Transverse colon (tissue), 4 donors: ENCODE measurements at places on chromosomes 7 and 10. TPM values are rescaled to one million over a fixed set of nuclear protein-coding genes. Genes with fewer than 3 reads are reported as not detected.

C7orf25 gene
- 9.3 TPM for total RNA-seq

GSTO2 gene
- 17.1 TPM for total RNA-seq

TRPV5 gene
- not detected for total RNA-seq

- DNase-seq: no peak
These were observed 133.8 kb upstream of the PLXNA4 start for GRCh38 chr7:132709971-132710567.

- DNase-seq: no peak
These were observed 8.1 kb downstream of the TOMM7 start for GRCh38 chr7:22814261-22815208.

DNA sequence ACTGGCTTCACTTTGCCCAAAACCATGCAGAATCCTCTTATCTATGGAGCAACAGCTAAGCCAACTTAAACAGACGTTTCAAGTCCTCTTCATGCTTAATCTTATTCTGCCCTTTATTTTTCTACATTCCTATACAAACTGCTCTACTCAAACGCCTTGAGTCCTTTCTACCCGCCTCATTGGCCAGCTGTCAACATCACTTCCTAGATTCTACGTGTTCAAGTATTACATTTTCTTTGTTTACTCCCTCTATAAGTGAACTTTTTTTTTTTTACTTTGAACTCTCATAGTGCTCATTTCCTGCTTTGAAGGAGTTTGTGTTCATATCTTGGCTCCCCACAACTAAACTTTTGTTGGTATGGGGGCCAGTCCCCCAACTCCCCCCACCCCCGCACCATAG lies 28.9 kb upstream of the SLC26A5 start:
- no peak for DNase-seq
